Cerebellum (tissue), 4 donors: ENCODE measurements at places on chromosomes 7 and 10.

DNA sequence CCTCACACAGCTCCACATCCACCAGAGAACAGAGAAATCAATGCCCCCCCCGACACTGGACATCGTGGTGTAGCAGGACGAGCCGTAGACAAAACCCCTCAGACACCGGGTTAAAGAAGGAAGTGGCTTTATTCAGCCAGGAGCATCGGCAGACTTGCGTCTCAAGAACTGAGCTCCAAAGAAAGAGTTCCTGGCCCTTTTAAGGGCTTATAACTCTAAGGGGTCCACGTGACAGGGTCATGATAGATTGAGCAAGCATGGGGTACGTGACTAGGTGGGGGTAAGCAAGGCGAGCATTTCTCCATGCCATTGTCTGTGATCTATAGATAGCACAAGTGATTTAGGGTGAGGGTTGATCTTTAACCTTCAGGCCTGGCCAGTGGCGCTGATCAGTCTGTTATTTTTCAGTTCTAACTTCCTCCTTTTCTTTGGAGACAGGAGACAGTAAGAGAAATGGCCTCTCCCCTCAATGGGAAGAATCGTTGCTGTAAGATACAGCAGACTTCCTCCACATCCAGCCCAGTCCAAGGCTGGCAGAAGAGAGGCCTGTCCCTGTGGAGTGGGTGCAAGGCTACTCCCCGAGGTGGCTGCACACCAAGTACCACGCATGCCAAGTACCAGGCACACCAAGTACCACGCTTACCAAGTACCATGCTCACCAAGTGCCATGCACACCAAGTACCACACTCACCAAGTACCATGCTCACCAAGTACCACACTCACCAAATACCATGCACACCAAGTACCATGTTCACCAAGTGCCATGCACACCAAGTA, 19.5 kb upstream of the PPP2R2D start:
- no peak for DNase-seq

DNA sequence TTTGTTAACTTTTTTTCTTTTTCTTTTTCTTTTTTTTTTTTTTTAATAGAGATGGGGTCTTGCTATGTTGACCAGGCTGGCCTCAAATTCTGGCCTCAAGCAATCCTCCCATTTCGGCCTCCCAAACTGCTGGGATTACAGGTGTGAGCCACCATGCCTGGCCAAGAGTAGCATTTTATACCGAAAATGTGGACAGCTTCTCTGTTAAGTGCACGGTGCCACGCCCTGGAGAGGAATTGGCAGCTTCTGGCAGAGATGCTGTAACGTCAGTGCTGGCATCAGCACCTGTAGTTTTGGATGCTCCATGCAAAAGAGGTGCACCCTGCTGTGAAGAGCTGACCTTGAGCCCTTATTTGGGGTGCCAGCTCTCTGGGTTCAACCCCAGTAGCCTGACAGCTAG, 18.2 kb downstream of the IL15RA start:
- no peak for DNase-seq

DNA sequence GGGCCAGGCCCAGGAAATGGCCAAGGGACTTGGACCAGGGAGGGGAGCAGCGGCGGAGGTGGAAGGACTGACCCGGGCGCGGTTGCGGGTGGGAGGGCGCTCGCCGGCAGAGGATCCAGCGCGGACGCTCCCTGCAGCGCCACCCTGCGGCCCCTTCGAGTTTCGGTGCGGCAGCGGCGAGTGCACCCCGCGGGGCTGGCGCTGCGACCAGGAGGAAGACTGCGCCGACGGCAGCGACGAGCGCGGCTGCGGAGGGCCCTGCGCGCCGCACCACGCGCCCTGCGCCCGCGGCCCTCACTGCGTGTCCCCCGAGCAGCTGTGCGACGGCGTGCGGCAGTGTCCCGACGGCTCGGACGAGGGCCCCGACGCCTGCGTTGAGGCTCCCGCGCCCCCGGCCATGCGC, 16.8 kb upstream of the ZNF467 start:
- no peak for DNase-seq

DNA sequence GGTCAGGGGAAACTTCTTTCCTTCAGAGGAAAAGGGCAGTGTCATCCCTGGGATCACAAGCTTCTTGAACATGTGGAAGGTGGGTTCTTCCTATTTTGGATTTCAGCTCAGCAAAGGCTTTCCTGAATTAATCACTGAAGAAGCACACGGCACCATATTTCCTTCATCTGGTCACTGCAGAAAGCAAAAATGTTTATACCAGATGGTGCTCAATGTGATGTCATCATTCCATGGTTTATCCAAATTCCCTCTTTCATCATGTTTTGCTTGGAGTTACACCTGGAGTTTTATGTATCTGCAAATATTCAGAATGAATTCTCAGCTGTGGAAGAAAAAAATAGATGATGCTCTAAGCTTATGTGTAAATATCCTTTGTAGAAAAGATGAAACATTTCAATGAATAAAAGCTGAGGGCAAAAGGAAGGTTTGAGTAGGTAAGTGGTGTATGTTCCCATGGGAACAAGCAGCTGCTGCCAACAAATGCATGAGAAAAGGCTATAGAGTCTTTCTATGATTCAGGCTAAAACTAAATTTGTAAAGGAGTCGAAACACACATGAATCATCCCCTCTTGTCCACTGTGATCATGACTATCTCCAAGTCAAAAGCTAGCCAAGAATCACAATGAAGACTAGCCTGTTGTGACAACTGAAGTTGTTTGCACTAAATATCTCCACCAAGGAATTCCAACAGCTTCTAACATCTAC, 26.9 kb upstream of the BPGM start:
- no peak for DNase-seq

- DNase-seq = no peak
Measured at GRCh38 chr10:105358911-105359310, 717.8 kb downstream of the SORCS3 start.

DNA sequence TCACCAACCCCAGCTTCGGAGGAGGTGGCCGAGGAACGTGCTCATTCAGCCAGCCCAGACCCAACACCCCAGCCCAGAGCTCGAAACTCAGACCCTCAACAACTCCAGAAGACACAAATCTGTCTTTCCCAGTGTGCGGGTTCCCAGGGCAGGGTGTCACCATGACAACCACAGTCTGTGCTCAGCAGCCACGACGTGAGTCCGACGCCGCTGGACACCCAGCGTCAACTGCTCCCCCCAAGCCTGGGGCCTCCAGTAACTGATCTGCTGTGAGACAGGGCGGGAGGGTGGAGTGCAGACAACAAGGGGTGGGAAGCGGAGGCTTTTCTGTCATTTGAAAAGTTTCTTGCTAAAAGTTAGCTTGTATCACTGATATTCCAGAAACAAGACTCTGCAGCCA, 167.2 kb downstream of the MAD1L1 start:
- DNase-seq = no peak

GRCh38 chr7:28354601-28355402, 57.5 kb upstream of the CREB5 start:
- DNase-seq = no peak

GRCh38 chr10:32489901-32490300, 44.0 kb downstream of the CCDC7 start:
- no peak for DNase-seq

GRCh38 chr10:130282492-130283218, 146.5 kb downstream of the GLRX3 start:
- DNase-seq = no peak

- DNase-seq = peak; percentile 64
Measured at GRCh38 chr10:102673819-102674511, 29.7 kb downstream of the TRIM8 start.

GRCh38 chr10:93039110-93039509, 21.5 kb upstream of the CYP26C1 start:
- DNase-seq = no peak

DNA sequence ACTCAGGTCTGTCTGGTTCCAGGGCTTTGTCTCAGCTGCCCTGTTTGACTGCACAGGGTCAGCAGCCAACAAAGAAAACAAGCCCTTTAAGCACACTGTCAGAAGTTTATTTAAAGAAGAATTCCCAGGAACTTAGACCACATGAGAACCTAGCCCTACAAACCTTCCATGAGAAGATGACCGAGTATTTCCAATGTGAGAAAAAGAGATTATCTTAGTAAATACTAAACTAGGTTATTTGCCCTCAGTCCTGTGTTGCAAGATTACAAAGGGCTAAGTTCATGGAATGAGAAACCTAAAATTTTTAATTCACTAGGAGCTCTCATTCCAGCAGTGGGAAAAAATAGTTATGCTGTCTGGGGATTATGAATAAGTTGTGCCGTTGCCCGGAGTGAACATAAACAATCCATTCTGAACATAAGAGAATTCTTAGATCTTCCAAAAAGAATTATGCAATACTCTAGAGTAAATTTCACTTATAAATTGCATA, 46.7 kb downstream of the NOC3L start:
- DNase-seq = no peak

DNA sequence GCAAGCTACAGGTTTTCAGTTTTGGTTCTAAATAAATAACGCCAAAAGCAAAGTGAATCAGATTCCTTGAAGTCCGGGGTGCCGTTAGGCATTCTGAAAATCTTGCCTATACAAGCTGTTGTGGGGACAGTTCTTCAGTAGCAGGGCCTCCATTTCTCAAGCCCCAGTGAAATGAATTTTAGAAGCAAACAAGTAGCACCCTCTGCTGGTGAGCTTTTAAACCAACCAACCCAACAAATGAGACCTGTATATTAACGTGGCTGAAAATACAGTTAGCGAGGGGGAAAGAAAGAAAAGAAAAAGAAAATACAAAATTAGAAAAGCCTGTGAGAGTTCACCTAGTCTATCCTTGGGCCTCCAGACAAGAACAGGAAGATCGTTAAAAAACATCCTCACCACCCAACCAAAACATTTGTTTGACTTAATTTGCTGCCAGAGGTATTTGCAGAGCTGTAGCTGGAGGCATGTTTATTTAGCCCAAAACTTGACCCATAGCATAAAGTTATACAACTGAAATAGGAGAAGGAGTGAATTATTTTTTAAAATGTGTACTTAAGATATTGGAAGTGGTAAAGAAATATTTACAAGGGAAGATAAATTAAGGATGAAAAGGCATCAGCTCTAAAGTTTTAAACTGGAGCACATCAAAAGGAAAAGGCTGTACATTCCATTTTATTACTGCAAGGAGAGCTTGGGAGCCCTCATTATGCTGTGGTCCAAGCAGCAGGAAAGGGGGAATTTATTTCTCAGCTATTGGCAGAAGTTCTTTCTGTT, 98.9 kb downstream of the DYNC1I1 start:
- DNase-seq = peak; percentile 65
